T-helper 2 cell (primary cell): ENCODE measurements at places on chromosomes 16 and 17.

- no peak for DNase-seq
Observed at GRCh38 chr16:82701442-82701955, 74.7 kb downstream of the CDH13 start.

DNA sequence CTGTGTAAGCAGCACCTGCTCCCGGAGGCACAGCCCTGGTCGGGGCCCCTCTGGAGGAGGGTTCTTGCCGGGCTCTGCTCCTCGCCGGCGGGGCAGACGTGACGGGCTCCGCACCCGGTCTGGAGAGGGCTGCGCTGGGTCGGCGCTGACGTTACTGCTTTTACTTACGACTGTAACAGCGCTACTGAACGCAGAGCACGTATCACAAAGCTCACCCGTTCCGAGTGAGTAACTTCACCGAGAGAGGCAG is 1.3 kb upstream of the RAB40C start:
- no peak for DNase-seq

- DNase-seq = no peak
Observed at GRCh38 chr16:89108416-89108815, 14.8 kb downstream of the ACSF3 start.

DNA sequence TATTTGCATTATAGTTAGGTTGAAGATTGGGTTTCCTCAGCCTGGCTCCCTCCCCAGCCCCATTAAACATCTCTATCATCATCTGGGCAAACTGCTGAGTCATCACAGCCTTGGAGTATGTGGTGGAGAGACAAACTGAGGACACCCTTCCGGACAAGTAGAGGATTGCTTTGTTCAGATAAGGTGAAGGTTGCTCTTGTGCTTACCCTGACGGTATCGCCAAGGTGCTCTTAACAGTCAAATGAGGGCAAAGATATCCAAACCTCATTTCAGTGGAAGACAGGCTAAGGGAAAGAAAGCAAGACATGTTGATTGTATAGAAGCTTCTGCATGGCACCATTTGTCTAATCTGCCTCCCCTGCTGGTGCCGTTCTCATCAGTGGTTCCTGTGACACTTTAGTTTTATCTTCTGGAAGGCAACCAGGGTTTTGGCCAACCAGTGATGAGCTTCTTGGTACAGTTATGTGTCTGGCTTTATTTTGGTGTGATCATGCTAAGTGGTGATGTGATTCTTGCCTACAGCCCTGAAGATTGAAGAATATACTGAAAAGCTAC is 56.9 kb upstream of the LGALS9 start:
- DNase-seq = no peak

DNA sequence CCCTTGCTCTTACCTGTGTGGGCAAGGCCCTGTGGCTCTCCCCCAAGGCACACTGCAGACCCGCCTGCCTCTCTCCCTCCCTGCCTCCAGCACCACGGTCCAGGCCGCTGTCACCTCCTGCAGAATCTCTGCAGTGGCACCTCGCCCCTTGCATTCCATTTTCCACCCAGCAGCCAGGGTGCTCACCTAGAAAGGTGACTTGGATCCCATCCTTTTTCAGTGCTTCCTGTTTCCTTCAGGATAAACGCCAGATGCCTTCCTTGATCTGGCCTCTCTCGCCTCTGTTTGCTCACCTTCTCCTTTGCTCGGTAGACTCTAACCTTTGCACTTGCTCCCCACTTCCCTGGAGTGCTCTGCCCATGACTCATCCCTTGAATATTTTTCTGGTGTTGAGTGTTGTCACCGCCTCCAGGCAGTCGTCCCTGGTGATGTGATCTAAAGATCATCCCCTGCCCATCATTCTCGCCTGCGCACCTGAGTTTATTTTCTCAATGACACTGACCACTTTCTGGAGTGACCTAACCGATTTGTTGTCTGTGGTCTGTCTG is 79.2 kb upstream of the LGALS9 start:
- DNase-seq = no peak

- no peak for DNase-seq
Observed at GRCh38 chr17:56351675-56352074, 198.4 kb downstream of the ANKFN1 start.

- no peak for DNase-seq
Observed at GRCh38 chr16:12062343-12063003, 85.9 kb downstream of the SNX29 start.

- no peak for DNase-seq
Observed at GRCh38 chr17:49397586-49397985, 17.1 kb downstream of the PHB1 start.

GRCh38 chr17:11029791-11030190 is 191.9 kb upstream of the PIRT start:
- no peak for DNase-seq

GRCh38 chr16:3266873-3267537 is 10.6 kb upstream of the MEFV start:
- no peak for DNase-seq

GRCh38 chr16:78331731-78332130 is 232.3 kb downstream of the WWOX start:
- DNase-seq = no peak

DNA sequence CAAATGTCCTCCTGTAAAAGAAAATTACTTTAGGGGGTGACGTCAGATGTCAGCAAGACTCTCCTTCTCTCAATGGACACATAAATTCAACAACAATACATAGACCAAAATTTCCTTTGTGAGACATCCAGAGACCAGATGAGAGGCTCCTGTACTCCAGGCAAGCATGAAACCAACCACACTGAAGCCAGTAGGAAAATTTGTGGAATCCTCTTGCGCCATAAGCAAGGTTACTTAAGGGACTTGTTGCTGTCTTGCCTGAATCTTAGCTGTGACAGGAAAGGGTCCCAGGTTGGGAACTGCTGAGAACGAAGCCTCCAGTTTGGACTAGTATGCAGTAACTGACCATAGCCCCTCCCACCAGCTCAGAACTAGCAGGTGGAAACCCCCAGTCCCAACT is 56.0 kb downstream of the CEP112 start:
- DNase-seq = no peak

DNA sequence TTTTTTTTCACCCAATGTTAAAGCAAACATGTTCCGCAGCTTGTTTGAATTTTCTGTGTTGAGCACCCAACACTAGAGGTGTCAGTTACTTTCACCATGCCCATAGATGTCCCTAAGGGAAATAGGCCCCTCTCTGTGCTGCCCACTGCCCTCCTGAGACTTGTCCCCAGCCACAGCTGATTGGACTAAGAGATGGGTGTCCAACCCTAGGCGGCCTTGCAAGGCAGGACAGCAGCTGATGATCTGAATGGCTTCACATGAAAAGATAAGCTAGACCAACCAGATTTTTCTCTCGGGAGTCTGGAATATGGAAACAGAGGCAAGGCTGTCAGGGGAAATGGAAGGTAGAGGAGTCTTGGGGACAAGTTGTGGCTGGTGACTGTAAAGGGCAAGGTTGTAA is 6.1 kb upstream of the CALB2 start:
- no peak for DNase-seq

DNA sequence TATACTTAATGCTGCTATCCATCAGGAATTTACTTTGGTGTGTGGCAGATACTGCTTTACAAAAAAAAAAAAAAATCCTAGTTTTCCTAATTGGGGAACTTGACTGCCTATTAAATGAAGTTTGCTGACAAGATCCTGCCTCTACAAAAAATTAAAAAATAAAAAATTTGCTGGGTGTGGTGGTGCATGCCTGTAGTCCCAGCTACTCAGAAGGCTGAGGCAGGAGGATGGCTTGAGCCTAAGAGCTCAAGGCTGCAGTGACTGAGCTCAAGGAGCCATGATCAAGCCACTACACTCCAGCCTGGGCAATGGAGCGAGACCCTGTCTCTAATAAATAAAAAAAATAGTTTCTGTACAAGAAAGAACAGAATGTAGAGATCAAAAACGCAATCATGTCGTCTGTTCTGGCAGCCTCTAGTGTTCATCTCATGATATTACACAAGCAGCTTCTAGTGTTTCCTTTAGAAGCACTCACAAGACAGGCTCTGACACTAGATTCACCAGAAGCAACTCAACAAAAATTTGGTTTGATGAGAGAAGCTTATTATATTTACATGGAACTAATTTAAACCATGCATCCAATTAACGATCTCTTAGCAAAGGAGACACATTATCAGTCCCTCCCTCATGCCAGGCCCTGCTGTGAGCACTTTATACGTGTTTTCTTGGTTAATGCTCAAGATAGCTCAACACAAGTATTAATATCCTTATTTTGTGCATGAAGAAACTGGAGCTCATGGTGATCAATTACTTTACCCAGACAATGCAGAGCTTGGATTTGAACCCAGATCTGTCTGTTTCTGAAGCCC is 6.8 kb upstream of the KRTAP17-1 start:
- no peak for DNase-seq

DNA sequence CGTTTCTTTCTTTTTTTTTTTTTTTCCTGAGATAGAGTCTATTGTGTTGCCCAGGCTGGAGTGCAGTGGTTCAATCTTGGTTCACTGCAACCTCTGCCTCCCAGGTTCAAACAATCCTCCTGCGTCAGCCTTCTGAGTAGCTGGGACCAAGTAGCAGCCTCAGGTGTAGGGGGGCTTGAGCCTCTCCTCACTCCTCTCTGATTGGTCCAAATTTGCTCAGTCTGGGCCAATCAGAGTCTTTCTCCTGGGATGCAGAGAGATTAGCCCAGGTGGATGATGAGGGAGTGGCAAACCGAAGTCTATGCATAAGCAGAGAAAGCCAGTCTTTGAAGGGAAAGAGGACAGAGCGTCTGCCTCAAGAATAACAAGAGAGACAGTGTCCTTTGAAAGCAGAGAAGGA is 99.0 kb downstream of the BMERB1 start:
- no peak for DNase-seq

- no peak for DNase-seq
Observed at GRCh38 chr17:32763855-32764439, 113.0 kb downstream of the MYO1D start.

- no peak for DNase-seq
Observed at GRCh38 chr17:74137416-74137815, 66.1 kb upstream of the RPL38 start.

GRCh38 chr16:57358086-57358420 is 530 bp upstream of the CCL22 start:
- no peak for DNase-seq

GRCh38 chr17:65328567-65328966 is 191.4 kb downstream of the RGS9 start:
- DNase-seq = no peak

DNA sequence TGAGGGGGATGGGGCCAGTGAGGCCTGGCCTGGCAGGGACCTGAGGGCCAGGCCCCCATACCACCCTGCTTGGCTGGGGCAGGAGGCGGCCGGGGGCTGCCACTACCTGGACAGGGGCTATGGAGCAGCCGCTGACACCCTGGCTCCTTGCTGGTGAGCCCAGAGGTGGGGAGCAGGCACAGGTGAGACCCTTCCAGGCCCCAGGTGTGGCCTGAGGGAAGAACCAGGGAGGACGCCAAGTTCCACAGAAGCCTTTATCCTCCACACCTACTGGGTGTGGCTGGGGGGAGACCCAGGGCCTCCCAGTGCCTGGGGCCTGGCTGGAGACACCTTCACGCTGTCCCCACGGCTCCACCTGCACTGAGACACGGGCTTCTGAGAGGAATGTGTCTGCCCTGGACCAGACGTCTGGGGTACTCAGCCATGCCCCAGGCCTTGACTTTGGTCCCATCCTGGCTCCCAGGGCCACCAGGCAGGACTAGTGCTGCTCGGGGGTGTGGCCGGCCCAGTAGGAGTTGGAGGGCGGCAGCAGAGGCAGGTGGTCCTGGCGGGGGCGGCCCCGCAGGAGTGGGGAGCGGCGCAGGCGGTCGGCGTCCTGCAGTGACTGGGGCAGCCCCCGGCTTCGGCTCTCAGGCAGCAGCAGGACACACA is 4.7 kb downstream of the SLC22A31 start:
- DNase-seq = no peak

- no peak for DNase-seq
Observed at GRCh38 chr17:41133880-41134735, 6.2 kb downstream of the KRTAP4-6 start.

- no peak for DNase-seq
Observed at GRCh38 chr16:3485821-3486505, 9.3 kb downstream of the C16orf90 start.

- DNase-seq = no peak
Observed at GRCh38 chr16:4684058-4684715, 9.2 kb upstream of the NUDT16L1 start.

GRCh38 chr17:13943909-13944308 is 125.4 kb upstream of the COX10 start:
- DNase-seq = no peak
